ENCODE measurements at places on chromosomes 3 and 15.

DNA sequence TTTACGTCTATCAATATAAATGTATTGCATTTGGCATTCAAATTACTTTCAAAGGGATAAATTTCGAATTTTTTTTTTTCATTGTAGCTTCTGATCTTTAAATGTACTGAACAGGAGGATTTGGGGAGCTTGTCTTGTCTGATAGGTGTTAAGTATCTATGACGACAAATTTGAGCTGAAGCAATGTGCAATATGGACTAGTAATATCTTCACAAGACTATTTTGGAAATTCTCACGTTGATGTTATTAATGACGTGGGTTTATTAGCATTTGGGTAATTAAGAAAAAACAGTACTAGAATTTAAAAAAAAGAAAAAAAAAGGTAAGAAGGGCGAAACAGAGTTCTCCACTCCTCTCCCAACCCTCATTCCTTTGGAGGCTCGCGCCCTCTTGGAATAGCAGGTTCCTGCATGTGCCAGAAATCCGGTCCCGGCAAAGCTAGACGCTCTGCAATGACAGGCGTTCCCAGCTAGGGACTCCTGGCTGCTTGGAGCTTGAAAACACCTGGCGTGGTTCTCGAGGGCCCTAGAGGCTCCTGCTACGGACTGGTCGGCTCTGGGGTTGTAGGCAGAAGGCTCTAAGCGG is 648 bp upstream of the P2RY1 start:
- no peak for DNase-seq

DNA sequence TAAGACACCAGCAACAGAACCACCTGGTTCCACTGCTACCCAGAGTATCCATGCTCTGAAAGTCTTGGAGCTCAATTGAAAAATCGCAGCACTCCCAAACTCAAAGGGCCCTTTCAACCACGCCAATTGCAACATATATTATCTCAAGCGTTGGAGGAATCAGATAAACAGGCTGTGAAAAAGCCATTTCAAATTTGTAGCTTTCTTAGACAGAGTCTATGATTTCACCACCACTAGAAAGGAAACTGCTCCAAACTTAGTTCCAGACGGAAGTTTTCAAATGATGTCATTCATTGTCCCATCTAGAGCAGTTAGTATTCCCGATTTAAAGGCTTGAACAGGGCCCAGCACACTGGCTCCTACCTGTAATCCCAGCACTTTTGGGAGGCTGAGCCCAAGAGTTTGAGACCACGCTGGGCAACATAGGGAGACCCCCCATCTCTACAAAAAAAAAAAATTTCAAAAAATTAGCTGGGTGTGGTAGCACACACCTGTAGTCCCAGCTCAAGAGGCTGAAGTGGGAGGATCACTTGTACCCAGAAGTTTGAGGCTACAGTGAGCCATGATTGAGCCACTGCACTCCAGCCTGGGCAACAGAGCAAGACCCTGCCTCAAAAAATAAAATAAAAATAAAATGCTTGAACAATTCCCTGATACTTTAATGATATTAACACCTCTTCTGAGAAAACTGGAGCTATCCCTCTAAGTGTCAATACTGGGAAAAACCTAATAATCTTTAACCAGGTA is 16.8 kb downstream of the TNIK start:
- no peak for DNase-seq

GRCh38 chr15:81940467-81941451 is 105.1 kb downstream of the MEX3B start:
- DNase-seq = no peak

DNA sequence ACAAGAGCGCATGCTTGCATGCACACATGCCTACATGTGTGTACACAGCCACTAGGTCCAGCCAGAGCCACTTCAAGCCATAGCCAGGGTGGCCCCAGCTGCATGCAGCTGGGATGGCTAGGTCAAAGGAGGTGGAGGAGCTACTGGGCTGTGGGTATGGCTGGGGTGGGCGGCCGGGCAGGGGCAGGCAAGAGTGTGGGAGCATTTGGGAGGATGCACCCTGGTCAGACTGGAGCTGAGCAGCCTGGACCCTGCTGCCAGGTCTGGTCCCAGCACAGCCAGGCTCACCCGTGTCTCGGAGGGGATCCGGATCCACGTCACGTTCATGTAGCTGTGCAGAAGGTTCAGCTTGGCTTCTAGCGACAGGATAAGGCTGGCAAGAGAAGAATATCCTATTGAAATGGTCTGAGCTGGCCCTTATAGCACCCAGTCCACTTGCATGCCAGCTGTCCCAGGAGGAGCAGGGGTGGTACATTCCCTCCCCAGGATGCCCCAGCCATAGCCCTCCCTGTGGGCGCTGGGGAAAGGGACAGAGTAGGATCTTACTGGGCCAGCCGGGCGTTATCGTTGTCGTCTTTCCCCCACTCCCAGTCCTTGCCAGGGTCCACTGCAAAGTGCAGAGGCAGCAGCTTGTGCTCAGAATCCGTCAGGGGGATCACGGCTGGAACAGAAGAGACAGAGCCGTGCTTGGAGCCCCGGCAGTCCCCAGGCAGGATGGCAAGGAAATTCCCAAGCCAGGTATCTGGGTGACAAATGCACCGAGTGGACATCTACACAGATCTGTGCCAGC is 160.5 kb downstream of the KLF13 start:
- DNase-seq = no peak

DNA sequence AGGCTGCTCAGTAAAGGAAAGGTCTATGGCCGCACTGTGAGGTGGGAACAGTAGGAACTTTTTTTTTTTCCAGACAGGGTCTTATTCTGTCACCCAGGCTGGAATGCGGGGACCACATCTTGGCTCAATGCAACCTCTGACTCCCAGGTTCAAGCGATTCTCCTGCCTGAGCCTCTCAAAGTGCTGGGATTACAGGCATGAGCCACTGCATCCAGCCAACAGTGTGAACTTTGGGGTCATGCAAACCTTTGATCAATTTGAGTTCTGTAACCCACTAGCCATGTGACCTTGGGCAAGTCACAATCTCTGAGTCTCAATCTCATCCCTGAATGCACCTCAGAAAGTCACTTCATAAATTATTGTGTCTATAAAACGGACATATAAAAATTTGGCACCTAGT is 286.8 kb upstream of the CTNNB1 start:
- DNase-seq = no peak

- DNase-seq = no peak
These were observed 4.5 kb upstream of the AP2M1 start for GRCh38 chr3:184169896-184170875.

- DNase-seq = no peak
These were observed 195.9 kb upstream of the LRRN1 start for GRCh38 chr3:3603351-3603750.

DNA sequence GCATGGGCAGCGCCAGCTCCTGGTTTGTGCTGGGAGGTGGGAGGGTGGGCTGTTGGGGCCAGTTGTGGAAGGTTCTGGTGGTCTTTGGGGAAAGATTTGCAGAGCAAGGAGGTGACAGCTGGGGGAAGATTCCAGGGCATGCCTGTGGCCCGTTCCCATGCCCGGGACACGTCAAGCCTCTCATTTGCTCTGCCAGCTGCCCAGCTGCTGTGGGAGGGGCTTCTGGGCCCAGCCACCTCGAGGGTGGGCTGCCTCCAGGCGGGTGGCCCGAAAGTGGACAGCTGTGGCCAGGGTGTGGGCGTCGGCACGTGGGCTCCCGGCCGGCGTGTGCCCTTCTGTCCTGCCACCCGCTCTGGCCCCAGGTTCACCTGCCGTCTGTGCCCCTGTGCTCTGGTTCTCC is 17.2 kb downstream of the PLXNA1 start:
- no peak for DNase-seq

GRCh38 chr3:54296531-54296930 is 174.2 kb downstream of the CACNA2D3 start:
- no peak for DNase-seq

DNA sequence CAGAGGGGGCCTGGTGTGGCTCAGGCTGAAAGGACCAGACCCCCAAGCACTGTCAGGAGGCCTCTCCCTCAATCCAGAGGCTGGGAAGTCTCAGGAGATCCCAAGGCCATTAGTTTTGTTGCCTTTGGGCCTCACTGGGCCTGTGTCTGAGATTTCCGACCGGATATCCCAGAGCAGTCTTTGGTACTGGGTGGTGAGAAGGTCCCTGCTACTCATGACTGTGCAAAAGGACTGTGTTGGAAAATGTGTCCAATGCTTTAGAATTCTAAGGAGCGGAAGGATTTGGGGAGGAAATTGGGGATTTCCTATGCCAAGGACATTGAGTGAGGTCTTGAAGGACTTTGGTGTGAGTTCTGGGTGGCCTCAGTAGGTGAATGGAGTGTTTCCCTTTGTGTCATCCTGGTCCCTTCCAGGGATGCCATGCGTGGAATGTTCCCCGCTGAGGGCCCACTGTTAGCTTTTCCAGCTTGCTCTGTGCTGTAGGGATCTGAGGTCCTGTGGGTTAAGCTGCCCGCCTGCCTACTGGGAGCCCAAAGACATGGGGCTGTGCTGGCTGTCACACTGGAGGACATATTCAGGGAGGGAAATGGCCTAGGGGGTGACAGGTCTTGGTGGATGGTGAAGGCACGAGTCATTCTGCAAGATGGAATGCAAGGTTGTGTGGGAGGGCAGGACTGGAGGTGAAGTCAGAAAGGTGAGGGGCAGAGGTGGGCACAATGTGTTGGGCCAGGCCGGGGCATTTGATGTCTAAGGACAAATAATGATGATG is 16.4 kb downstream of the SMAD6 start:
- DNase-seq = no peak

DNA sequence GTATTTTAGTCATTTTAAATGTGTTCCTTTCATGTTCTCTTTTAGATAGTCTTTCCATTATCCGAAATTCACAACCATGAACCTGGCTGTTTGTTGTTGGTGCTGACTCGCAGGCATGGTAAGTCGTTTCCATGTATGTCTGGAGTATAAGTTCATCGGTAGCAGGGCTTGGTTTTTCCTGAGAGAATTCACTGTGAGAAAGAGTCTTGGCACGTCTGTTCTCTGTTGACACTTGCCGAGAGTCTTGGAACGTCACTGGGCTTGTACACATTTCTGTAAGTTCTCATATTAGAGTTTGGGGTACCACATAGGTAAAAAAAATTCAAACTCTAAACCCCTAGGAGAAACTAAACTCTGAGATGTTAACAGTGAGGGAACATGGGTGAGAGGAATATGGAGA is 29.4 kb upstream of the EIF4A2 start:
- DNase-seq = no peak

DNA sequence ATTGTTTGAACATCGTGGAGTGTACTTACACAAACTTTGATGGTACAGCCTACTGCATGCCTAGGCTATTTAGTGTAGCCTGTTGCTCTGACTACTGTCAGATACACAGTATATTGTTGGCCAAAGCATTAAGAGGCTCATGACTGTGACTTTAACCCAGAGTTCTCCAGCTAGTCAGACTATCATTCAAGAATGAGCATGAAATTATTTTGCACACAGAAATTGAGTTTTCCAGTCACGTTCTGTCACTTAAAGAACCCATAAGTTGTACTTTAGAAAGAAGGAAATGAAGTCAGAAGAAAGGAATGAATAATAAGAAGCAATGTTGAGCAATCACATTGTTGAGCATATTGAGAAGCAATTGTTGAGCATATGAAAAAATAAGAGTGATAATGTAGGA is 37.6 kb upstream of the SLC22A13 start:
- DNase-seq = no peak

GRCh38 chr15:99719096-99719541 is 14.1 kb downstream of the LYSMD4 start:
- no peak for DNase-seq

DNA sequence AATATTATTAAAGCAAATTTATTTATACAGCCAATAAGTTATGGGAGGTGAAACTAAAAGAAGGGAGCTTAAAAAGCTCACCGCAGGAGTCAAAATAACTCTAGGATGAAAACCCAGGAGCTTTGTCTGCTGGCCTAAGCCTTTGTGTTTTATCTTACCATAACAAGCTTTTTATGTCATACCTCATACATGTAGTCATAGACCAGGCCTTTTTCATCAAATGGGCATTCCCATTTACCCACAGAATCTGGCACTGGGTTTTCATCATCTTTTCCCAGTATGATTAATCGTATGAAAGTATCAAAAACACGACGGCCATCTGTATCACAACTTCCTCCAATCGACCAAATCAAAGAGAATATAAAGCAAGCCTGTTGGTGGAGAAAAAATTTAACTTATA is 122.8 kb downstream of the DNAH12 start:
- DNase-seq = no peak

DNA sequence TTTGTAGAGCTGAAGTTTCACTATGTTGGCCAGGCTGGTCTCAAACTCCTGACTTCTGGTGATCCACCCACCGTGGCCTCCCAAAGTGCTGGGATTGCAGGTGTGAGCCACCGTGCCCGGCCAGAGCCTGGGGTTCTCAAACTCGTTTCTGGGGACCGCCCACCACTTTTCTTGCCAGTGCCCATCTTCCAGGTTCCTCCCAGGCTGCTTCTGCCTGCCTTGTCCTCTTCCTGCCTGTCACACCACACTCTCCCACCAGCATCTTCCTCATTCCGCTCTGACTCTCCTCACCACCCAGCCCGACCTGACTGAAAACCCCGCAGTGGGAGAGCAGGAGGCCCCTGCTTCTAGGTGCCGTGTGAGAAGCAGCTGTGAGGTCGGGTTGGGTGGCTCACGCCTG is 3.1 kb upstream of the DYNLT2B start:
- DNase-seq = no peak

DNA sequence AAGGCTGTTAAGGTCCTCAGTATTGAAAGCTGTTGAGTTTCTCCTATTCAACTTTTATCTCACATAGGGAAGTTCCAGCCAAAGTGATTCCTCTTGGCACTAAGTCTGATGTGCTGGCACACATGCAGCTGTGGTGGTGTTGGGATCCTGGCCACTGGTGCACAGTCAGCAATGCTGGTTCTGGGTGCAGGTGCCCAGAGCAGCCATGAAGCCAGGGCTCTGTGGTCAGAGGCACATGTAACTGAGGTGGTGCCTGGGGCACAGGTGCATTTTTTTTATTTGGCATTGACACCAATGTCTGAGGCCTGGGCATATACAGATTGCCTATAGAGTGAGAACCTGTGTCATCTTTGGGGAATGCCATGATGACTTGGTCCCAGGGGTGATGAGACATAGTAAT is 271.4 kb downstream of the POLQ start:
- no peak for DNase-seq

DNA sequence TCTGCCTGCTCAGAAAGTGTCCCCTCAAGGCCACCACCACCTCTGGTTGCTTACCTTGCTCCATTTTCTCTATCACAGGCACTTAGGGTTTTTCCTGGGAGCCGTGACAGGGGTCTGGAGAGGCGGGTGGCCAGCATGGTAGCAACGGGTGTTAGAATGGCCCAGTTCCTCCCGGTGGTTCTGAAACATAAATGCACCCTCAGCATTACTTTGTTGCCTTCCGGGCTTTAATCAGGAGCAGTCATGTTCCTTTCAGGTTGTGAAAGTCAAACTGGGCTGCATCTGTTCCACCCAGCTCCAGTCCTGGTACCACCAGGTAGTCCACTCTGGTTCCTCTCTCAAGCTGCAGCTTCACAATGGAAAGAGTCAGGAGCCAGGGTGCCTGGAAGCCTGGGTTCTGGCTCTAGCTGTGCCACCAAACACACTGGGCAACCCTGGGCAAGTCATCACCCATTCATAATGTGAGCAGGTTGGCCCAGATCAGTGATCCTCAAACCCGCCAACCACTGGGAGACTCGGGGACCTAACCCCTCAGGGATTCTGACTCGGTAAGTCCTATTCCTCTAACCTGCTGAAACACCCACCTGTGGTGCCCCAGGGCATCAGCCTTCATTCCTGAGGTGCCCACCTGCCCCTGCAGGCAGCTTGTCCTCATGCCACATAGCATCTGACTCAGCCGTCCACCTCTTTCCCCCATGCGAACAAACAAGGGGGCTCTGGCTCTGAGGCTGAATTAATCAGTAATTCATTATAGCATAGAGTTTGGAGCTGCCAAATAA is 9.3 kb downstream of the BDH1 start:
- no peak for DNase-seq

- DNase-seq = no peak
These were observed 13.2 kb downstream of the TM4SF4 start for GRCh38 chr3:149487598-149488197.
